ENCODE measurements at places on chromosomes 6 and 20.

GRCh38 chr6:13272131-13273046 lies 55.9 kb downstream of the TBC1D7 start:
- no peak for DNase-seq

GRCh38 chr6:113148566-113148965 lies 708.6 kb upstream of the MARCKS start:
- DNase-seq, result no peak

GRCh38 chr20:50649590-50649989 lies 41.8 kb downstream of the RIPOR3 start:
- no peak for DNase-seq

GRCh38 chr6:7389162-7389450 lies 436 bp downstream of the CAGE1 start:
- DNase-seq, result no peak

GRCh38 chr20:56392881-56393482 lies 537 bp downstream of the CSTF1 start:
- DNase-seq, result no peak

- no peak for DNase-seq
Observed at GRCh38 chr20:25061103-25061799, 3.3 kb upstream of the ACSS1 start.

- no peak for DNase-seq
Observed at GRCh38 chr6:163862701-163863100, 448.2 kb downstream of the QKI start.

DNA sequence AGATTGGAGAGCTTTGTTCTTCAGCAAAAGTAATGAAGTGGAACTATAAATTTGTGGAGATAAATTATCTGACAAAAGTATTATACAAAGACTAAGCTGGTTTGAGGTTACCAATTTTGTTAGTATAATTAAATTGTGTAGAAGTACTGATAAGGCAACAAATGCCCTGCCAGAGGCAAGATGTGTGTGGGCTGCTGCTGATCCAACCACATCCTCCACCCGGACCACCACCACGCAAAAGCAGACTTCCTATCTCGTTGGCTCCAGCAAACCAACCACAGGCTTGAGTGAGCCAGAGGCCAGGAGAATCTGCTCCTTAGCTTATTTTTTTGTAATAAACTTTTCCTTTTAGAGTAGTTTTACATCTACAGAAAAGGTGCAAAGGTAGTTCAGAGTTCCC lies 1.1 kb upstream of the MYLK4 start:
- DNase-seq, result no peak

DNA sequence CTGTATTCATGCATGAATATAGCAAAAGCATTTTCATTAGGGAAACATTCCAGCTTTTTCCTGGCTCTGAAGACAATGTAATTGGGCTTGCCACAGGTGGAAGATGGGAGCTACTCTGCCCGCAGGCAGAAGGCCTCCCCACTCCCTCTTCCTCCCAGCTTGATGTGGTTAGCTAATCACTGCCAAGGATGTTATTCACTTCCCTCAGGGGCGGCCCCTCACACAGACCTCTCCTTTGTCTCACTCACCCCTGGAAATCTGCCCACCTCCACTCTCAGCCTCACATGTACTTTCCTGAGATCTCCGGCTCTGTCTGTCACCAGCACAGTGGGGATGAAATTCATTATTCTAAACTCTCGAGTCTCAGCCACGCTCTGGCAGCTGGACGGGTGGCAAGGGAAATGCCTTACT lies 100.7 kb downstream of the ANKRD60 start:
- DNase-seq, result no peak

GRCh38 chr20:47931002-47931401 lies 145.7 kb upstream of the SULF2 start:
- DNase-seq, result no peak

- no peak for DNase-seq
Observed at GRCh38 chr6:97594844-97595243, 311.8 kb upstream of the MMS22L start.

GRCh38 chr20:3189561-3190131 lies 14.8 kb downstream of the DDRGK1 start:
- DNase-seq, result no peak

GRCh38 chr6:98833307-98834059 lies 891 bp upstream of the POU3F2 start:
- DNase-seq, result no peak

DNA sequence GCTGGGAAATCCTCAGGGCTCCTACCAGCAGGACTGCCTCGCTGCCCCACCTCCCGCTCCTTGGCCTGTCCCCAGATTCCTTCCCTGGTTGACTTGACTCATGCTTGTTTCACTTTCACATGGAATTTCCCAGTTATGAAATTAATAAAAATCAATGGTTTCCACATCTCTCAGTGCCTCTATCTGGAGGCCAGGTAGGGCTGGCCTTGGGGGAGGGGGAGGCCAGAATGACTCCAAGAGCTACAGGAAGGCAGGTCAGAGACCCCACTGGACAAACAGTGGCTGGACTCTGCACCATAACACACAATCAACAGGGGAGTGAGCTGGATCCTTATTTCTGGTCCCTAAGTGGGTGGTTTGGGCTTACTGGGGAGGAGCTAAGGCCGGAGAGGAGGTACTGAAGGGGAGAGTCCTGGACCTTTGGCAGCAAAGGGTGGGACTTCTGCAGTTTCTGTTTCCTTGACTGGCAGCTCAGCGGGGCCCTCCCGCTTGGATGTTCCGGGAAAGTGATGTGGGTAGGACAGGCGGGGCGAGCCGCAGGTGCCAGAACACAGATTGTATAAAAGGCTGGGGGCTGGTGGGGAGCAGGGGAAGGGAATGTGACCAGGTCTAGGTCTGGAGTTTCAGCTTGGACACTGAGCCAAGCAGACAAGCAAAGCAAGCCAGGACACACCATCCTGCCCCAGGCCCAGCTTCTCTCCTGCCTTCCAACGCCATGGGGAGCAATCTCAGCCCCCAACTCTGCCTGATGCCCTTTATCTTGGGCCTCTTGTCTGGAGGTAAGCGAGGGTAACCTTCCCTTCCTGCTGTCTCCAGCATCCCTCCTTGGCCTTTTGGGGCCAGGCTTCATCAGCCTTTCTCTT lies at the start of gene CFB:
CFB (plus strand) TSS at position 589 of the 863 bp plus-strand sequence; CDS start at position 716, 127 bp downstream.
- DNase-seq, result no peak

DNA sequence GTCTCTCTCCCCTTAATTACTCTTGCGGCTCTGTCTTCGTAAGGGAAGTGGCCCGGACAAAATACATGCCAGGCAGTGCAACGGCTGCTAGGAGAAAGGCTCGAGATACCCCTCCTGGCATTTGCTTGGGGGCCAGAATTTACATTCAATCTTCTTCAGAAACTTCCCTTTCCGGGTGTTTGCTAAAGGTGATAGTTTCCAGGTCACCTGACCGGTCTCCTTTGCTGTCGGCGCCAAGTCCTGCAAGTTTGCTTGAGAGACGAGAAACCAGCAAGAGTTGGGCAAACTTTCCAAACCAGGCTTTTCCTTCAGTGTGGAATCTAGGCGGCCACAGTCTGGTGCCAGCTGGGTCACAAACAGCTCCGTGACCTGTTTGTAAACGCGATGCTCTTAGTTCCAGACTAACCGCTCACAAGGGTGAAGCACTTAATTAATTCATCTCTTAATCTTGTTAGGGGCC lies 563 bp upstream of the SRSF3 start:
- peak; percentile 37 for DNase-seq

GRCh38 chr6:49004801-49005200 lies 458.3 kb downstream of the MMUT start:
- no peak for DNase-seq

- no peak for DNase-seq
Observed at GRCh38 chr6:120122401-120122800, 772.8 kb upstream of the MAN1A1 start.

- no peak for DNase-seq
Observed at GRCh38 chr6:168136622-168137021, 57.6 kb upstream of the FRMD1 start.

- DNase-seq, result no peak
Observed at GRCh38 chr6:125953502-125953875, 3.1 kb upstream of the HINT3 start.

GRCh38 chr6:11535801-11536230 lies 1.7 kb upstream of the TMEM170B start:
- no peak for DNase-seq

- no peak for DNase-seq
Observed at GRCh38 chr20:45552456-45552855, 5.3 kb upstream of the EPPIN start.

GRCh38 chr6:70838907-70839285 lies 118.0 kb downstream of the B3GAT2 start:
- no peak for DNase-seq

DNA sequence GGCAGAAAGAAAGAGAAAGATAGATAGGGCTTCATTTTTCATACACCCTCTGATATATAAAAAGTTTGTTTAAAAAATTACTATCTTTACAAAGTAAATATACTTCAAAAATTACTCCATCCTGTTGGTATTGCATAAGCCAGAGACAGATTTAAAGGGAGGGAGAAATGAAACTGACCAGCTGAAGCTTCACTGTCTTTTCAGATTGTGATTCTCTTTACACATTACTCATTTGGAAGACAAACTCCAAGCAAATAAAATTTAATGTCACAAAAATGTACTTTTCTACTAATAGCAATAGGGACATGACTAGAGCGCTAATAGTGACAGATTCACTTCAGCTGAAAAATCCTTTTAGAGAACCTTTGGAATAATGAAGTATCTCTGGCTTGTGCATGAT lies 38.6 kb upstream of the MARCKS start:
- no peak for DNase-seq

DNA sequence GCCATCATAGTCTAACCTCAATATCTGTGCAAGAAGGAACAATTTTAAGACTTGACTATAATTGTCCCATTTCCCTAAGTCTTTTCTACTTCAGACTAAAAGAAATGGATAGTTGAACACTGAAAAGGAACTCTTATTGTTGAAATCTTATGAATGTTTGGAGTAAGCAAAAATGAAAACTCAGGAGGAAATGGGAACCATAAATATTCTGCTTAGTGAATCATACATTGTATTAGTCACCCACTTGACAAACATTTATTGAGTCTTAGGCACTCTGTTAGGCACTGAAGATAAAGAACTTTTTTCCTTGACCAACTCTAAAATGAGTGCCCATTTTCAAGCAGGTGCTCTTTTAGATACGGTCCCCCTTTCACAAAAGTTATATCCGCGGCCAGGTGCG lies 8.7 kb downstream of the CCDC170 start:
- no peak for DNase-seq

GRCh38 chr6:29809249-29809648 lies 18.4 kb upstream of the HLA-G start:
- no peak for DNase-seq

- DNase-seq, result no peak
Observed at GRCh38 chr20:4341804-4342485, 326.6 kb upstream of the RNF24 start.

- no peak for DNase-seq
Observed at GRCh38 chr6:2818593-2818992, 23.1 kb downstream of the SERPINB1 start.

GRCh38 chr6:75446241-75446880 lies 47.2 kb downstream of the FILIP1 start:
- no peak for DNase-seq
